ENCODE measurements at places on chromosomes 4 and X.

GRCh38 chrX:21926116-21926515, 14.4 kb upstream of the SMS start:
- H3K4me1 ChIP-seq = no peaks in the 10 kb centered on the region
- H3K36me3 ChIP-seq = no peaks in the 10 kb centered on the region
- H3K27me3 ChIP-seq = no peaks in the 10 kb centered on the region
- H3K4me3 ChIP-seq = no peak overlapping the region
- H3K27ac ChIP-seq = no peak overlapping the region

- peaks cover 57% of the 10 kb centered on the region for H3K36me3 ChIP-seq
- DNase-seq = peak; percentile 99
- H3K27me3 ChIP-seq = no peaks in the 10 kb centered on the region
- H3K27ac ChIP-seq = peak within 1 kb of the TSS; percentile 99
These were observed at the start of gene SLC25A6 for GRCh38 chrX:1391707-1392375. Gene SLC25A6, minus strand, starts transcription at chrX:1392113. Its CDS starts 104 bp downstream, at chrX:1392009.

- no peaks in the 10 kb centered on the region for H3K36me3 ChIP-seq
- DNase-seq = no peak
- no peak overlapping the region for H3K27ac ChIP-seq
These were observed 142.0 kb downstream of the RTL3 start for GRCh38 chrX:78517124-78517523.

DNA sequence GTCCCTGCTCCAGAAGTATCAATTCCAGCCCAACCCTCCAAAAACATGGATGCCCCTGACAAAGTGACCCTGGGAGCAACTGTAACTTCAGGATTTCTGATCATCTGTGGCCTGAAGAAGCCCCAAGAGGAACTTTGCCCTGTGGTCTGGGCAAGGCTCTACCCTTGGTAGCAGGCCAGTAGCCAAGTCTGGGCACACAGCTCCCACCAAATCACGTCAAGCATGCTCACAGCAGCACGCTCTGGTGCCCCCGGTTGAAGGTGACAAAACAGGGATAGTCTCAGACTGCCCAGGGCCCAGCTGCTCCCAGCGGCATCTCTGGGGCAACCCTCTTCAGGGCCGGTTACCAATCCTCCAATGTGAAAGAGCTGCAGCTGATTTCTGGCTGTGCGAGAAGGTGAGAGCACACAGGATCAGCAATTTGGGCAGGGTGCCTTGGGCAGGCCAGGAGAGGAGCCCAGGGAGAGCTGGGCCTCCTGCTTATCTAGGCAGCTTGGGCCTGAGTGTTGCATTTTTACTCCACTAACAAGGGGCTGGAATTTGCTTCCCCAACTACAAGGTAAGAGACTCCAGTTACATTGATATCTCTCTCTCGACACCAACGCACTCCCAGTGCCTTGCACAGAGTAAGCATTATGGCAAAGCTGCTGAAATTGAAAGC, 418.1 kb downstream of the BCOR start:
- no peaks in the 10 kb centered on the region for H3K36me3 ChIP-seq
- no peaks in the 10 kb centered on the region for H3K4me1 ChIP-seq
- no peak overlapping the region for H3K27ac ChIP-seq
- no peak overlapping the region for H3K4me3 ChIP-seq
- no peaks in the 10 kb centered on the region for H3K27me3 ChIP-seq

DNA sequence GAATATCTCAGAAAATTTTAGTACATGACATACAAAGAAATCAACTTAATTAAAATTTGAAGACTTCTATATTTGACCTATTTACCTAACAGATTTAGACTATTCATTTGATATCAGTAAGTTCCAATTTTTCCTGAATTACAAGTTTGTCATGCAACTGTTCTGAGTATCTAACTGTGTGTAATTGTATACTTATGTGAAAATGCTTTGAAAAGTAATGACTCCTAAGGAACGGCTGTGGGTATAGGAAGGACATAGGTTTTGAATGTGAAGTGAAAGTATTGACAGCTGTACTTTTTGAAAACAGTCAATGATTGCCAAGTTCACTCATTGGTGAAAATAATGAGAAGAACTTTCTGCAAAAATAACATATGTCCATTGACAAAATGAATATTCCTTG, 2.9 kb downstream of the GRIA2 start:
- H3K4me3 ChIP-seq = no peak overlapping the region
- no peak overlapping the region for H3K27ac ChIP-seq
- no peaks in the 10 kb centered on the region for H3K4me1 ChIP-seq
- no peaks in the 10 kb centered on the region for H3K36me3 ChIP-seq

DNA sequence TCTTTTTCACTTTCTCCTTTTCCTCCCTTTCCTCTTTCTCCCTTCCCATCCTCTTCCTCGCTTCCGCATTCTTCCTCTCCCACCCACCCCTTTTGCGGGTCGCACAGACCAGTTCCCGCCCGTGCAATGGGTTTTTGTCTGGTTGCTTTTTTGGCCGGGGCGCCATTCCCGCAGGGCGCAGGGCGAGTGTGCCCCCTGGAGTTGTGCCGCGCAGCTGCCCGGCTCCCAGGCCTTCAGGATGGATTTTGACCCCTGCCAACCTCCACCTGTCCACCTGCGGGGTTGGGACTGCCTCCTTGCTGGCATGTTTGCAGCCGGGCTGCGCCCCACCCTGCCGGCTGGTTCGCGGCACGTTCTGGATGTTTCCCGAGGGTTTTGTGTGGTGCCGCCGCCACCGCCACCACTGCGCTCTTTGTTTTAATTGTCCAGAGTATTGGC, 578 bp upstream of the SEL1L3 start:
- H3K4me3 ChIP-seq = peak overlapping the region; percentile 77
- H3K36me3 ChIP-seq = no peaks in the 10 kb centered on the region
- H3K4me1 ChIP-seq = no peaks in the 10 kb centered on the region
- no peak overlapping the region for H3K27ac ChIP-seq
- peak; percentile 84 for DNase-seq
- H3K27me3 ChIP-seq = peaks cover 50% of the 10 kb centered on the region

- DNase-seq = no peak
- H3K4me3 ChIP-seq = no peak overlapping the region
- no peaks in the 10 kb centered on the region for H3K36me3 ChIP-seq
- no peak overlapping the region for H3K27ac ChIP-seq
These were observed 85.1 kb upstream of the AP1S2 start for GRCh38 chrX:15939737-15940136.

- no peak overlapping the region for H3K4me3 ChIP-seq
- H3K36me3 ChIP-seq = no peaks in the 10 kb centered on the region
- H3K27me3 ChIP-seq = peaks cover 6% of the 10 kb centered on the region
- DNase-seq = no peak
- H3K4me1 ChIP-seq = no peaks in the 10 kb centered on the region
- no peak overlapping the region for H3K27ac ChIP-seq
These were observed 84.5 kb downstream of the CT47B1 start for GRCh38 chrX:120791013-120791643.

DNA sequence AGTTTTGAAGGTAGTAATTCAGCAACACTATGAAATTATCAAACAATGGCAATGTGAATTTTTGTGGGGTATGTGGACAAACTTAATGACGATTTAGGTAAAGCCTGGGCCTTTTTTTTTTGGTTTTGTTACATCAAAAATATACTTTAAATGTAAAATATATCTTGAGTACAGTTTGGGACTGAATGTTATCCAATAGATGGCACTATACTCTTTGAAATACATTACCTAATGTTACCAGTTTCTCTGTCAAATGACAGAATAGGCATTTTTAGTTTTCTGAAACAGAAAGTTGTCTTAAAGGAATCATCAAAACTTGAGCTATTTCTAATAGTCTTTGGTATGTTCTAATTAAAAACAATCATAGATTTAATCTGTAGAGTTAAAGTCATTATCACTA, 1651.9 kb downstream of the C4orf33 start:
- no peak overlapping the region for H3K27ac ChIP-seq
- H3K4me3 ChIP-seq = no peak overlapping the region
- no peak for DNase-seq
- no peaks in the 10 kb centered on the region for H3K36me3 ChIP-seq
- peaks cover 2% of the 10 kb centered on the region for H3K4me1 ChIP-seq
- H3K27me3 ChIP-seq = no peaks in the 10 kb centered on the region

DNA sequence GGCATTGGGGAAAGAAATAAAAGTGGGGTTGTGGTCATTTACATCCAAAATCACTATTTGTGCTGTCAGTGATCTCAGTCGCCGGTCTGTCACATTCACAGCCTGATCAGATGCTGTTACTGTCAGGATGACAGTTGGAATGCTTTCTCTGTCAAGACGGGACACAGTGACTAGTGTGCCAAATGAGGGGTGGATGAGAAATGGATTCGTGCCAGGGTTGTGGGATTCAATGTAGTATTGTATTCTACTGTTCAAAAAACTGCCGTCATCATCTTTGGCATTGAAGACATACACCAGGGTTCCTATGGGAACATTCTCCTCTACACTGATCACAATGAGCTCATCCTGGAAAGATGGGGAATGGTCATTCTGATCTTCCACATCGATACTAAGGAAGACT, 171.1 kb downstream of the DCHS2 start:
- H3K36me3 ChIP-seq = no peaks in the 10 kb centered on the region
- no peak overlapping the region for H3K4me3 ChIP-seq
- DNase-seq = no peak

GRCh38 chrX:53356186-53356585, 66.3 kb downstream of the SMC1A start:
- DNase-seq = peak; percentile 60
- no peaks in the 10 kb centered on the region for H3K36me3 ChIP-seq
- H3K27ac ChIP-seq = no peak overlapping the region
- no peaks in the 10 kb centered on the region for H3K4me1 ChIP-seq

DNA sequence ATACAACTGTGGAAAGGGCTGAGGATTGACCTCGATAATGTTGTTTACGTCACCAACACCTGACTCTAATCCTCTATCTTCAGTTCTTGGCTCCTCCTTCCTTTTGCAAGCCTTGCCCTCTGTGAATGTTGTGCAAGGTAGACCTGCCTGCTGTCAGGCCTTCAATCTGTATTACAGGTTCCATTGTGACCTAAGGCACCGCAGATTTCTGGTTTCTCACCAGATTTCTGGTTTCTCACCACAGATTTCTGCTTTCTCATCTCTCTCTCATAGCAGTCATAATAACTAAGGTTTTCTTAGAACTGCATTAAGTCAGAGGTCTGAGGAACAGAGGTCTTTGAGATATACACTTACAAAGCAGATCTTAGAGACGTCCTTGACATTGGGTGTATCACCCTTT, 51.5 kb upstream of the ETNPPL start:
- peaks cover 8% of the 10 kb centered on the region for H3K4me1 ChIP-seq
- no peak overlapping the region for H3K27ac ChIP-seq
- no peaks in the 10 kb centered on the region for H3K27me3 ChIP-seq

- H3K4me3 ChIP-seq = no peak overlapping the region
- no peak for DNase-seq
- H3K36me3 ChIP-seq = no peaks in the 10 kb centered on the region
- no peaks in the 10 kb centered on the region for H3K27me3 ChIP-seq
- H3K27ac ChIP-seq = no peak overlapping the region
- H3K4me1 ChIP-seq = no peaks in the 10 kb centered on the region
These were observed 54.5 kb upstream of the GABRA2 start for GRCh38 chr4:46444318-46445000.

DNA sequence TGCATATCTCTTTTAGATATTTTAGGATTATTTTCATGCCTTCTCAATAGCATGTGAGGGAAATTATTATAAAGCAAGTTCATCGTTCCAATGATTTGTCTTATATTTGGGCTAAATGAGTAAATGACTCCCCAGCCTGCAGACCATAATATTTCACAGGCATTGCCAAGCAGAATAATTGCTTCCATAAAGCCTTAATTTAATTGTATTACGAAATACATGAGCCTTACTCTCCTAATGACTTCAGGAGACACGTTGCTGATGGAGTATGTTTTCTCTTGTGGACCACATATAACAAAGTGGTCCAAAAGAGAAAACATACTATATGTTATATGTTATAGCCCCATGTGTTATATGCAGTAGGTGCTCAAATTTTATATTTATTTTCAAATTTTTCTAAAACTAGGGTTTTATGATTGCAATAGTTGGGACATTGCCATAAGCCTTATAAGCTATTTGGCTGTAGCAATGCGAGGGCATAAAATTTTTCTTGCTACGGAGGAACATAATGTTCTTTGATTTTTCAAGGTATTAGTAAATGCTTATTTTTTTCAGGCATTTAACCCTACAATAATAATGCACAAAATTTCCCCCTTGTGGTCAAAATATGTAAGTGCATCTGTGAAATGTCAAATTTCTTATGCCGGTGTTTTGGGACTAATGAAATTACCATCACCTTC, 26.2 kb upstream of the TMPRSS11D start:
- H3K4me1 ChIP-seq = no peaks in the 10 kb centered on the region
- H3K4me3 ChIP-seq = no peak overlapping the region
- no peak overlapping the region for H3K27ac ChIP-seq
- H3K27me3 ChIP-seq = no peaks in the 10 kb centered on the region
- no peak for DNase-seq

DNA sequence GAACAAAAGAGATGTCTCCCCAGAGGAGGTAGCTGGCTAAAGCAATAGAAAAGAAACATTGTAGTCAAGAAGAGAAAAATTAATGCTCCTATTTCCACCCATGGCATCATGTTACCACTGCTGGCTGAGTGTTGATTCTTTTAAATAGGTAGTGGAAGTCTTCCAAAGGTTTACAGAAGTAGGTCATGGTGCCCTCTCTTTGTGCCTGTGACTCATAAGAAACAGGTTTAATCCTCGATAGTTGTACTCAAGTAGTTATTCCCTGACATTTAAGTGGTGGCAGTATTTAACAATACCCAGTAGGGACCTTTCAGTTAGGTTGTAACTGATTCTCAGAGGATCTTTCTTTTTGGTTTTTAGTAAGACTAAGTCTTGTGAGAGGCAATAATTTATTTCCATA, 247.8 kb downstream of the TEX13A start:
- no peak overlapping the region for H3K27ac ChIP-seq
- H3K27me3 ChIP-seq = no peaks in the 10 kb centered on the region
- H3K36me3 ChIP-seq = no peaks in the 10 kb centered on the region
- H3K4me1 ChIP-seq = no peaks in the 10 kb centered on the region
- no peak overlapping the region for H3K4me3 ChIP-seq
- DNase-seq = no peak

DNA sequence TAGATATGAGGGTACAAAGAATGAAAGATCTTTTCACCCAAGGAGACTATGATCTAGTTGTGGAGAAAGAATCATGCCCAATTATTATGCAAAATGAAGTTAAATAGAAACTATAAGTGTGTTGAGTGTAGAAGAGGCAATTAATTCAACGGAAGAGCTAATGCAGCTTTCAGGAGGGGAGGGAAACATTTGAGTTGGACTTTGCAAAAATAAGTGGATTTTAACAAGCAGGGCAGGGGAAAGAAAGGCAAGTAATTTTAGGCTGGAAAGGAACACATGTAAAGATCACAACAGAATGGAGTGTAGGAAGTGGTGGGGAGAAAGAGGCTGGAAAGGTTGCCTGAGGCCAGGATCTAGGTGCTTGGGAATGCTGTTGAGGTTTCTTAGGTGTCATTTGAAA, 44.1 kb downstream of the KLHL15 start:
- H3K27ac ChIP-seq = no peak overlapping the region
- H3K4me1 ChIP-seq = no peaks in the 10 kb centered on the region
- DNase-seq = no peak
- H3K36me3 ChIP-seq = peaks cover 6% of the 10 kb centered on the region

GRCh38 chrX:127459790-127460189, 592.4 kb downstream of the ACTRT1 start:
- H3K36me3 ChIP-seq = no peaks in the 10 kb centered on the region
- DNase-seq = peak; percentile 76
- H3K27me3 ChIP-seq = no peaks in the 10 kb centered on the region
- no peak overlapping the region for H3K4me3 ChIP-seq
- no peak overlapping the region for H3K27ac ChIP-seq
